Stimulated activated CD4-positive, alpha-beta T cell treated with anti-CD3 and anti-CD28 coated beads, Interleukin-15, amount 100 ng/mL, for 24 hours (primary cell): ENCODE measurements at places on chromosomes 4 and X.

- no peak for DNase-seq
Observed at GRCh38 chrX:46610070-46610658, 36.6 kb downstream of the CHST7 start.

GRCh38 chr4:65344278-65344825 lies 325.9 kb downstream of the EPHA5 start:
- no peak for DNase-seq

DNA sequence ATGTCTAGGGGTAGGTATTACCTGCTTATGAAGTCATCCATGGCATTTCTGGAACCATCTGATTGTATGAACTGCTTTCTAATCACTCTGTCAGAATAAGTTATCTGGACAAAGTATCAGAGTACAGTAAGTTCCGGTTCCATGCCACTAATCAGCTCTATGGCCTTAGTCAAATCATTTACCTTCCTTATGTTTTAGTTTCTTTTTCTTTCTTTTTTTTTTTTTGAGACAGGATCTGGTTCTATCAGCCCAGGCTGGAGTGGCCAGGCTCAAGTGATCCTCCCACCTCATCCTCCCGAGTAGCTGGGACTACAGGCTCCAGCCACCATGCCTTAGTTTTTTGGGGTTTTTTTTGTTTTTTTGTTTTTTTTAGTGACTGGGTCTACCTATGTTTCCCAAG lies 11.5 kb downstream of the XIAP start:
- DNase-seq: no peak

DNA sequence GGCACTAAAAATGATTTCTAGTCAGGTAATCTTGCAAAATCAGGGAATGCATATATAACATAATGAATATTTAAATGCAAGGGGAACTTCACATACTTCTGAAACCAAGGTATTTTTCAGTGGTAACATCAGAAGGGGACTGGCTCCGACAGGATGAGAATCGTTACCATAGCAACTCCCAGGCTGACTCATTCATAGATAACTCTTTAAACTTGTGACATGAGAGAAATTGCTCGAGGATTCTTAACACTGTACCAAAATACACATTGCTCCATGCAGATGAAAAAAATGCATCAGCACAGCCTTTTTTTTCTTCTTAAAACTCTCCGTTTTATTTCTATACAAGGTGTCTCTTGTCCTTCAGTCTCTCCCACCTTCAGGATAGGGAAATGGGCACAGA lies 114.3 kb downstream of the GABRB1 start:
- DNase-seq: no peak

- no peak for DNase-seq
Observed at GRCh38 chr4:38106311-38106710, 146.1 kb downstream of the PTTG2 start.

DNA sequence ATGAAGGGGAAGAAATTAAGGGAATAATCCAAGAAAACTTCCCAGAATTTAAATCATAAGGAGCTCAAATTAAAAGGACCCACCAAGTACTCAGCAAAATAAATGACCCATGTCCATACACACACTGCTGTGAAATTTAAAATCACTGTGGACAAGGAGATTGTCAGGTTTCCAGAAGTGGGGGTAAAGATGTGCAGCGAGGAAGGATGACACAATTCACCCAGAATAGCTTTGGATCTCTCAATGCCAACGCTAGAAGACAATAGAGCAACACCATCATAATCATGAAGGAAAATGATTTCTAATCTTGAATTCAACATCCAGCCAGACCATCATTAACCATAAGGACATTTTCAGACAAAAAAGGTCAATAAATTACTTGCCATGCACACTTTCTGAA lies 65.7 kb downstream of the CASK start:
- DNase-seq: no peak

GRCh38 chrX:27254656-27255055 lies 208.5 kb downstream of the PPP4R3C start:
- no peak for DNase-seq

GRCh38 chr4:19850909-19851308 lies 400.8 kb upstream of the SLIT2 start:
- no peak for DNase-seq

- DNase-seq: no peak
Observed at GRCh38 chrX:39442332-39442731, 641.1 kb downstream of the MID1IP1 start.

DNA sequence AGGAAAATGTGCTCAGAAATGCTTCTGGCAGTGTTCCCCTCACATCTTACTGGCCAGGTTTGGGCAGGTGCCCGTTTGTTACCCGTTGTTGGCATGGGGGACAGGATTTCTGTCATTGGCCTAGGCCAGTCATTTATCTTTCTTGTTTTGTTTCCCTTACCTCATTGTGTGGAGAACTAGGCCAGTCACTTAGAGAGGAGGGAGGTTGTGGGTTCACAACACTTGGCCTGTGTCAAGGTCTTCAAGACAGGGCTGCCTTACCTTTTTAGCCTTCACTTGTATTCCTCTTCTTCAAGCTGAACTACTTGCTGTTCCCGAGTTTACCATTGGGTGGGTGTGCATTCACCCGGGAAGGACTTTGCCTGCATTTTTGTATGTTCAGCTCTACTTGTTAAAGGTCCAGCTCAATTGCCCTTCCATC lies 17.7 kb downstream of the SNX25 start:
- no peak for DNase-seq

- DNase-seq: no peak
Observed at GRCh38 chr4:124155239-124155638, 557.3 kb downstream of the ANKRD50 start.

DNA sequence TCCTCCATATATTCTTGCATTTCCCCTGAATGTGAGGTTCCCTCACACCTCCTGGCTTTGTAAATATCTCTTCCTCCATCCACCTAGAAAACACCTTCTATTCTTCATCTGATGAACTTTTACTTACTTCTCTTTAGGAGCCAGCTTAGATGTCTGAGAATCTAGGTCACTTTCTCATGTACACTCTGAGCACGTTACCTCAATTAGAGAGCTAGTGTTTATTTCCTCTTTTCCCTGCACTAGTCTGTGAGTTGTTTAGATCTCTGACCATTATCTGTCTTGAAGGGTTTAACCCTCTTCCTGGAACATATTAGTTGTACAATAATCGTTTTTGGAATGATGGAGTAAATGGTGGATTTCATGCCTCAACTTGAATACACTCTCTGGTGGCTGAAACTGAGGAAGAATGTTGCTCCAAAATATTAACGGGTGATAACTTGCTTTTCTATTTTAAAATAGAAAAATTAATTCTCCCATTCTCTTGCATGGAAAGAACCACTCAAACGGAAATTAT lies 8.5 kb upstream of the NEIL3 start:
- no peak for DNase-seq

- no peak for DNase-seq
Observed at GRCh38 chrX:153966283-153966688, 5.3 kb downstream of the HCFC1 start.

GRCh38 chr4:181007751-181008150 lies 1235.5 kb upstream of the TENM3 start:
- no peak for DNase-seq

DNA sequence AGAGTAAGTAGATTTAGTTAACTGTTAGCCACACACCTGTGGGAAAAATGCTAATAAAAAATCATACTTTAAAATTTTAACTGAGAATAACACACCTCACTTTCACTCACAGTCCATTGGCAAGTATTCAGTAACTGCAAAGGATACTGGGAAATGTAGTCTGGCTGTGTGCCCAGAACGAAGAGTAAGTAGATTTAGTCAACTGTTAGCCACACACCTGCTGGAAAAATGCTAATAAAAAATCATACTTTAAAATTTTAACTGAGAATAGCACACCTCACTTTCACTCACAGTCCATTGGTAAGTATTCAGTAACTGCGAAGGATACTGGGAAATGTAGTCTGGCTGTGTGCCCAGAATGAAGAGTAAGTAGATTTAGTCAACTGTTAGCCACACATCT lies 178.4 kb upstream of the NWD2 start:
- no peak for DNase-seq

- DNase-seq: peak; percentile 35
Observed at GRCh38 chr4:170025523-170026252, 507 bp downstream of the MFAP3L start.

DNA sequence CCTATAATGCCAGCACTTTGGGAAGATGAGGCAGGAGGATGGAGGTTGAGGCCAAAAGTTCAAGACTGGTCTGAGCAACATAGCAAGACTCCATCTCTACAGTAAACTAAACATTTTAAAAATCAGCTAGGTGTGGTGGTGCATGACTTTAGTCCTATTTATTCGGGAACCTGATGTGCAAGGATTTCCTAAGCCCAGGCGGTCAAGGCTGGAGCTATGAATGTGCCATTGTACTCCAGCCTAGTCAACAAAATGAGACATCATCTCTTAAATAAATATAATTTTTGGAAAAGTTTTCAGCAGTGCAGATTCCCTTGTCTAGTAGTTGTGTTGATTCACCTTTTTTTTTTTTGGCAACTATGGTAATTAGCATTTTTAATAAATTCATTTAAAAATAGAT lies 928.7 kb upstream of the PRKX start:
- no peak for DNase-seq

GRCh38 chrX:20971250-20971649 lies 403.0 kb upstream of the CNKSR2 start:
- no peak for DNase-seq

GRCh38 chrX:71578253-71579135 lies at the start of gene GCNA:
Gene GCNA, plus strand, starts transcription at chrX:71578437. Its CDS starts 2,385 bp downstream, at chrX:71580822.
- DNase-seq: no peak

DNA sequence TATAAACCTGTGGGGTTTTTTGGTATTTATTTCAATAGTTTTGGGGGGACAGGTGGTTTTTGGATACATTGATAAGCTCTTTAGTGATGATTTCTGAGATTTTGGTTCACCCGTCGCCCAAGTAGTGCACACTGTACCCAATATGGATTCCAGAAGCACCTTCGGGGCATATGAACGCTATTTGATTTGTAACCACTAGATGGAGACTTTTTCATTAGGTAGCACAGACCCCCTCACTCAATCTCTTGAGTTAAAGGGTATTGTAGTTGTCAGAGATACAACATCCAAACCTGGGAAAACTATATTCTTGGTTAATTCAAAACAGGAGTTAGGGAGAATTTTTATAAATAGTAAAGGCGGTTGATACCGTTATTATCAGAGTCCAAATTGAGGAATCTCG lies 79.8 kb downstream of the SPANXN3 start:
- no peak for DNase-seq

DNA sequence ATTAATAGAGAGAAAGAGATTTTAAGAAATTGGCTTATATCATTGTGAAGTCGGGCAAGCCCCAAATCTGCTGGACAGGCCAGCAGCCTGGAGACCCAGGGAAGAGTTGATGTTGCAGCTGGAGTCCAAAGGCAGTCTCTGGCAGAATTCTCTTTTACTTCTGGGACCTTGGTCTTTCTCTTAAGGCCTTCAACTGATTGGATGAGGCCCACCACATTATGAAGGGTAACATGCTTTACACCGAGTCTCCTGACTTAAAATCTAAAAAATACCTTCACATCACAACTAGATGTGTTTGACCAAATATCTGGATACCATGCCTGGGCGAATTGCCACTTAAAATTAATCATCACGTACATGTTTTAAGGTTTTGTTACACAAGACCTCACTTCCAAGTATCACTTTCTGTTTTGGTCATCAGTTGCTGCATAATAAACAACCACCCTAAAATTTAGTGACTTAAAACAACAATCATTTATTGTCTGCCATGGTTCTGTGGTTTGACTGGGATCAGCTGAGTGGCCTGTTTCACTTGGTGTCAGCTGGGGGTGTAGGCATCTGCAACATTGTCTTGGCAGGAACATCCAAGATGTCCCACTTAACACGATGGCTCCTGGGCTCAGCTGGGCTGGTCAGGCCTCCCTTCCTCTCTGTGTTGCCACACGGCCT lies 3.4 kb downstream of the CD38 start:
- peak; percentile 50 for DNase-seq

DNA sequence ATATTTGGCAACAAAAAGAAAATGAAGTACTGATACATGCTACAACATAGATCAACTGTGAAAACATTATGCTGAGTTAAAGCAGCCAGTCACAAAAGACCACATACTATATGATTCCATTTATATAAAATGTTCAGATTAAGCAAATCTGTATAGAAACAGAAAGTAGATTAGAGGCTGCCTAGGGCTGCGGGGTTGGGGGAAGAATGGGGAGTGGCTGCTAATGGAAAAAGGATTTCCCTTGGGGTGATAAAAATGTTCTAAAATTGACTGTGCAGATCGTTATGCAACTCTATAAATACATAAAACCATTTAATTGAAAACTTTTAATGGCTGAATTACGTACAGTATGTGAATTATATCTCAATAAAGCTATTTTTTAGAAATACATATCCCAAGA lies 46.8 kb downstream of the NEK1 start:
- DNase-seq: no peak

DNA sequence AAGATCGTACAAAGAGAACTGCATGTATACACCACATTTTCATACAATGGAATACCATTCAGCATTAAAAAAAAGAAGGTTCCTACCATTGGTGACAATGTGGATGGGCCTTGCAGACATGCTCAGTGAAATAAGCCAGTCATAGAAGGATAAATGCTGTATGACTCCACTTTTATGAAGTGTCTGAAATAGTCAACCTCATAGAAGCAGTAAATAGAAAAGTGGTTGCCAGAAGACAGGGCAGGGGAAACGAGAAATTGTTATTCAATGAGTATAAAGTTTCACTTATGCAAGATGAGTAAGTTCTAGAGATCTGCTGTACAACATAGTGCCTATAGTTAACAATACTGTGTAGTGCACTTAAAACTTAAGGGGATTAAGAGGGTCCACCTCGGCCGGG lies 257.5 kb upstream of the FTHL17 start:
- no peak for DNase-seq

GRCh38 chr4:78688366-78688765 lies 87.8 kb upstream of the BMP2K start:
- DNase-seq: no peak

DNA sequence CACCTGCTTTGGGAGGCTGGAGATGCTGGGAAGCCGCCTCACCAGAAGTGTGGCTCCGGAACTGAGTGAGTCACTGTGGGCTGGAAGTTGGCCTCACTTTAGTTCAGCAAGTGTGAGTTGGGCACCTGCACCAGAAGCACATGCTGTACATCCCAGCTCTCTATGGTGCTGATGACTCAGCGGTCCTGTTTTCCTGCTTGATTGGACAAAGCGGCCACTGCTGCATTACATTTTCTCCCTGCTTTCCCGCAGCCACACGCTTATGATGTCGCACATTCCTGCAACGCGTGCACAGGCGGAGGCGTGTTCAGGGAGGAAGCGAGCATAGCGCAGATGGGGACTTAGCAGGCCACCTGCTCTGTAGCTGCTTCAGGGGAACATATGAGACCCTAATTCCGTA lies 26.7 kb upstream of the CLDN34 start:
- peak; percentile 3 for DNase-seq

GRCh38 chr4:142778900-142779299 lies 67.2 kb downstream of the INPP4B start:
- no peak for DNase-seq

DNA sequence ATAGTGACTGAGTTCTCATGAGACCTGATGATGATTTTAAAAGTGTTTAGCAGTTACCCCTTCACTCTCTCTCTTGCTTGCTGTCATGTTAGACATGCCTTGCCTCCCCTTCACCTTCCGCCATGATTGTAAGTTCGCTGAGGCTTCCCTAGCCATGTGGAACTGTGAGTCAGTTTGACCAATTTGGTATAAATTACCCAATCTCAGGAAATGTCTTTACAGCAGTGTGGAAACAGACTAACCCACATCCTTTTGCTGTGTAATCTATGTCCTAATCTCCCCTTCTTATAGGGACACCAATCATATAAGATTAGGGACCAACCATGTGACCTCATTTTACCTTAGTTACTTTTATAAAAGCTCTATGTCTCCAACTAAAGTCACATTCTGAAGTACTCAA lies 677.8 kb downstream of the ADGRL3 start:
- DNase-seq: no peak
